ENCODE measurements at places on chromosomes 5 and 9. TPM values are rescaled to one million over a fixed set of nuclear protein-coding genes. Genes with fewer than 3 reads are reported as not detected.
A peak's percentile ranks its signal among the peaks of the same experiment; 100 is the strongest.

TPPP gene
- 15.5 TPM for total RNA-seq

ANKRD55 gene
- total RNA-seq = 1.9 TPM

- peak overlapping the region; percentile 85 for H3K27ac ChIP-seq
- no peaks in the 10 kb centered on the region for H3K27me3 ChIP-seq
- H3K4me1 ChIP-seq = peaks cover 43% of the 10 kb centered on the region
- DNase-seq = no peak
Measured at GRCh38 chr9:113578279-113578865, 114.8 kb downstream of the RGS3 start.

KIF3A gene
- total RNA-seq = 10.0 TPM

- H3K27ac ChIP-seq = peak overlapping the region; percentile 79
- no peak overlapping the region for H3K4me3 ChIP-seq
- no peaks in the 10 kb centered on the region for H3K27me3 ChIP-seq
- DNase-seq = no peak
- H3K36me3 ChIP-seq = no peaks in the 10 kb centered on the region
Measured at GRCh38 chr5:157563929-157564716, 11.5 kb downstream of the ADAM19 start.

SUB1 gene
- total RNA-seq = 165 TPM

OSMR gene
- total RNA-seq = 37.2 TPM

GRCh38 chr5:118557251-118557661 lies 431.1 kb downstream of the DTWD2 start:
- no peaks in the 10 kb centered on the region for H3K27me3 ChIP-seq
- H3K36me3 ChIP-seq = no peaks in the 10 kb centered on the region
- no peak for DNase-seq

DNA sequence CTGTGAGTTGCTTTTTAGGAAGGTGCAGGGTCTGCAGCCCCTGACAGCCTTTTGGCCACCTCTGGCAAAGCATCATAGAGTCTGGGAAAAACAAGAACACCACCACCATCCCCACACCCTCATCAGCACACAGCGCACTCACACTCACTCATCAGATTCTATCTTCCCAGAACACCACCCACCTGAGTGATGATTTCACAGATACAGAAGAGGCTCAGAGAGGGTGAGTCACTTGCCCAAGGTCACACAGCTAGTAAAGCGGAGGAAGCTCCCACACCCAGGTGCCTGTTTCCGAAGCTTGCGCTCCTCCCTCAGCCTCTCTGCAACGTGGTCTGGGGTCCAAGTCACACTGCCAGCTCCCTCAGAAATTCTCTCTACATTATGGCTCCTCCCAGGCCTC lies 41.8 kb upstream of the HRH2 start:
- DNase-seq = no peak
- no peaks in the 10 kb centered on the region for H3K4me1 ChIP-seq
- no peaks in the 10 kb centered on the region for H3K36me3 ChIP-seq
- H3K4me3 ChIP-seq = no peak overlapping the region

DNA sequence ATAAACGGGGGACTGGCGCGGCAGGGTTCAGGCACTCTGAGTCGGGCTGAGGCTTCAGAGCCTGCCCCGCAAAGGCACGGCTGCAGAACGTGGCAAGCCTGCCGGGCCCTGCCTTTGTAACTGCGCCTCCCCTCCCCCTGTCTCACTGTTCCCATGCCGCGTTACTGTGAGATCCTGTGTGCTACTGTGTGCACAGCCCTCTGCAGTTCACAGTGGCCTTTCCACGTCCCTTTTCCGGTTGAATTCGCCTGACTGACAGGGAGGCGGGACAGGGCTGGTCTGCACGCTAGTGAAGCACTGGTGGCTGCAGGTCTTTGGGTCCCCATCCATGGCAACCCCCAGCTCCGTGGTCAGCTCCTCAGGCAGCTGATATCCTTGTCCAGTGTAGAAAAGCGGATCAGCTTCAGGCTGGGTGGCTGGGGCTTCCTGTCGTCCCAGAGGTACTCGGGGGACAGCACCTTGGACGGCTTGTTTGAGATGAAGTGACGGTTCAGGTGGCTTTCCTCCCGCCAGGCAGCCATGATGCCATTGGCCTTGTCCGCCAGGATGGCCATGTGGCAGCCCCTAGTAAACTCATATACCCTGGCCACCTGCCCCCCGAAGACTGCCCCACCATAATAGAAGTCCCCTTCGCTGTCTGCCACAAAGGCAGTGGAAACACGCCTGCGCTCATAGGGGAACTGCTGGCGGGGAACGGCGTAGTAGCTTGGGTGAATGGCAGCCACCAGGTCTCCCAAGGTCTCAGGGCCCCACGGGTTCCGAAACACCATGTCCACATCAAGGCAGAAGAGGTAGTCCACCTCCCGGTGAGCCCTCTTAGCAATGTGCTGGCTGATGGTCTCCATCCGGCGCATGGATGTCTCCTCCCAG lies 10.3 kb downstream of the GBGT1 start:
- no peaks in the 10 kb centered on the region for H3K27me3 ChIP-seq
- peak; percentile 63 for DNase-seq
- no peaks in the 10 kb centered on the region for H3K36me3 ChIP-seq
- peaks cover 9% of the 10 kb centered on the region for H3K4me1 ChIP-seq
- no peak overlapping the region for H3K27ac ChIP-seq

GRCh38 chr5:132259069-132259851 lies 1.8 kb downstream of the PDLIM4 start:
- H3K4me3 ChIP-seq = peak overlapping the region; percentile 84
- peaks cover 17% of the 10 kb centered on the region for H3K36me3 ChIP-seq
- DNase-seq = peak; percentile 96
- H3K27me3 ChIP-seq = no peaks in the 10 kb centered on the region
- H3K27ac ChIP-seq = peak overlapping the region; percentile 99

DNA sequence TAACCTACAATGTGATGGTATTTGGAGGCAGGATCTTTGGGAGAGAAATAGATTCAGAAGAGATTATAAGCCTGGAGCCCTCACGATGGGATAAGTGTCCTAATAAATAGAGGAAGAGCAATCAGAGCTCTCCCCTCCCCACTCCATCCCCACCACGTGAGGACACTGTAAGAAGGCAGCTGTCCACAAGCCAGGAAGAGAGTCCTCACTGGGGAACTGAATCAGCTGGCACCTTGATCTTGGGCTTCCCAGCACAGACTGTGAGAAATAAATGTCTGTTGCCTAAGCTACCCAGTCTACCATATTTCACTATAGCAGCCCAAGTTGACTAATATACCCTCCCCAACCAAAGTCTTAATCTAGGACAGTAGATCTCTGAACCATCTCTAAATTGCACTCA lies 118.1 kb downstream of the SUSD1 start:
- no peaks in the 10 kb centered on the region for H3K4me1 ChIP-seq
- no peak overlapping the region for H3K27ac ChIP-seq
- H3K36me3 ChIP-seq = no peaks in the 10 kb centered on the region
- H3K27me3 ChIP-seq = no peaks in the 10 kb centered on the region

PCDHGA5 gene
- total RNA-seq = 8.3 TPM

DNA sequence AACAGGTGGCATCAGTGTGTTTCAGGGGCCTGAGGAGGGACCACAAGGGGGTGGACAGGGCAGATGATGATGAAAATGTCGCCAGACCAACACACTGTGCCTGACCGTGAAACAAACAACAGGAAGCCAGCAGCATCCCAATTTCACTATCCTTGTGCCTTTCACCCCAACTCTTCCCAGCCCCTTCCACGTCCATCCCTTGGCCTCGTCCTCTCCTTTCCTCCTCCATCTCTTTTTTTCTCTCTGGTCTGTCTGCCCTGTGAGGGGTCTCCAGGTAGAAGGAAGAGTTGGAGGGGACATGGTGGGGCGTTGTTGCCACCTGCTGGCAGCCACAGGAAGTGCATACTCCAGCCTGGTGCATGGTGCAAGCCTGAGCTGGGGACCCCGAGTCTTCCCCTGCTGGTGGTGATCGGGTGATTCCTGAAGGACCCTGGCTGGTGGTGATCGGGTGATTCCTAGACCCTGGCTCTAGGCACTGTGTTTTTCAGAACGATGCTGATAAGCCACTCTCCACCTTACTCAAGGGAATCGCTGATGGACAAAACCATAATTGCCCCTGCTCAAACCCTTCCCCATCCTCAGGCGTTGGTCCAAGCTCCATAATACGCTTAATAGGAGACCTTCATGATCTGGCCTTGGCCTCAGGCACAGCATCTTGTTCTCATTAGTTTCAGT lies 21.7 kb upstream of the NSD1 start:
- no peaks in the 10 kb centered on the region for H3K36me3 ChIP-seq
- H3K4me3 ChIP-seq = no peak overlapping the region
- H3K27me3 ChIP-seq = no peaks in the 10 kb centered on the region
- H3K4me1 ChIP-seq = peaks cover 14% of the 10 kb centered on the region

GRCh38 chr9:123716339-123716945 lies 213.5 kb downstream of the DENND1A start:
- H3K4me3 ChIP-seq = no peak overlapping the region
- H3K36me3 ChIP-seq = no peaks in the 10 kb centered on the region
- H3K27me3 ChIP-seq = no peaks in the 10 kb centered on the region
- H3K4me1 ChIP-seq = no peaks in the 10 kb centered on the region
- no peak overlapping the region for H3K27ac ChIP-seq

DNA sequence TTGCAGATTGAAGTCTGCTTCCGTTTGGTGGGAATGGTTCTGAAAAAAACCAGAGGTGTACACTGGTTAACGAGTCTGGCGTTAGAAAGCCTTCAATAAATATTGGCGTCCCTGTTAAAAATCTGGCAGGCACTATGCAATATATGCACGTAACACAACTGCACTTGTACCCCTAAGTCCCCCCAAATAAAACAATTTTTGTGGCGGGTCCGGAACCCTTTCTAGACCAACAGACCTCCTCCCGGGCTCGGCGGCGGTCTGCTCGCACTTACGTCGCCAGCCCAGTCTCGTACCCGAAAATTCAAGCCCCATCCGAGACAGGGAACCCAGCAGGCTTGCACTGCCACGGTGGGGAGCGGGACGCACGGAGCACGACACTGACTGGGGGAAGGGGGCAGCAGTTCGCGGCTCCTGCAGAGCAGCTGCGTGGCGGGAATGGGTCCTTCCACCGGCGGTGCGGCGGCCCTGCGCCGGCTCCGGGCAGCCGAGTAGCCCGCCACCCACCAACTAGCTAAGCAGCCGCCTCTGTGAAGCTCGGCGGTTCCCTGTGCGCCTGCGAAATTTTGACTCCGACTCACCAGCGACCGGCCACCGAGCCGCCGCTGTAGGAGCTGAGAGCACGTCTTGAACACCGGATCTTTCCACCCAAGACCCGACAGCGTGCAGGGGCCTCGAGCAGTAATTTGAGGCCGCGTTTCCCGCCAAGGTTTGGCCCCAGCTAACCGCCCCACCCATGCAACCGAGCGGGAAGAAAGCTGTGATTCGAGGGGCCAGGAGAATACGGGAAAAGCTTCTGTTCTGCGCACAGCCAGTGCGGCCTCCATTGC lies 3.9 kb downstream of the MCIDAS start:
- H3K27ac ChIP-seq = no peak overlapping the region
- H3K36me3 ChIP-seq = no peaks in the 10 kb centered on the region
- peaks cover 100% of the 10 kb centered on the region for H3K27me3 ChIP-seq
- peaks cover 26% of the 10 kb centered on the region for H3K4me1 ChIP-seq
- no peak overlapping the region for H3K4me3 ChIP-seq

SV2C gene
- total RNA-seq = 0.68 TPM

DNA sequence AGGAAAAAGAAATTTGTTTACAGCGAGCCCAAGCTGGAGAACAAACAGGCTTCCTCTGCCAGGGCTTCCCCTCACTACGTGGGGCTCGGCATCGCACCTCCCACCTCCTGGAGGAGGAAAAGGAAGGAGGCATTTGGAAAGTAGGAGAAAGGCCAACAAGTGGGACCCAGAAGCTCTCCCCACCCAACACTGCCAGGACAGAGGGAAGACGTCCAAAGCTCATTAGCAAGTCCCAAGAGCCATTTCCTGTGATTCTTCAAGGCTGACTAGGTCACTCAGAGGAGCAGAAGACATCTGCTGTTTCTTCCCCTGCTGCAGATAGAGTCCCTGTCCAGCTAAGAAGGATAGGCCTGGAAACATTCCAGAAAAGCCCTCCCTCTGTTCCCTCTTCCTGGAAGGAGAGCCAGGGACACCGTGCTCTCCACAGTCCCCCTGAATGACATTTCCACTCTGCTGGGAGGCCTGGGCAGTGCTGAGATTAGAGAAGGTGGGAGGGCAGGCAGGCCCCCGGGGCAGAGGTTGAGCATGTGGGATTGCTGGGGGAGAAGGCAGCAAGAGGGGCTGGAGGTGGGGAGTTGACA lies 57.0 kb upstream of the NEURL1B start:
- peak; percentile 81 for DNase-seq
- H3K27me3 ChIP-seq = no peaks in the 10 kb centered on the region
- H3K27ac ChIP-seq = peak overlapping the region; percentile 61
- H3K4me3 ChIP-seq = no peak overlapping the region
- H3K4me1 ChIP-seq = peaks cover 10% of the 10 kb centered on the region
- H3K36me3 ChIP-seq = no peaks in the 10 kb centered on the region

GRCh38 chr5:101424530-101425175 lies 521.6 kb upstream of the ST8SIA4 start:
- no peak overlapping the region for H3K4me3 ChIP-seq
- no peak for DNase-seq
- no peaks in the 10 kb centered on the region for H3K4me1 ChIP-seq
- H3K27me3 ChIP-seq = no peaks in the 10 kb centered on the region
- no peaks in the 10 kb centered on the region for H3K36me3 ChIP-seq

All from sigmoid colon (tissue), 7 donors.